GM06990 (cell line): ENCODE measurements at places on chromosomes 4 and X.

GRCh38 chr4:24032371-24032989 is 142.6 kb upstream of the PPARGC1A start:
- DNase-seq, result no peak

- no peak for DNase-seq
Measured at GRCh38 chrX:22520128-22520828, 247.6 kb downstream of the CBLL2 start.

DNA sequence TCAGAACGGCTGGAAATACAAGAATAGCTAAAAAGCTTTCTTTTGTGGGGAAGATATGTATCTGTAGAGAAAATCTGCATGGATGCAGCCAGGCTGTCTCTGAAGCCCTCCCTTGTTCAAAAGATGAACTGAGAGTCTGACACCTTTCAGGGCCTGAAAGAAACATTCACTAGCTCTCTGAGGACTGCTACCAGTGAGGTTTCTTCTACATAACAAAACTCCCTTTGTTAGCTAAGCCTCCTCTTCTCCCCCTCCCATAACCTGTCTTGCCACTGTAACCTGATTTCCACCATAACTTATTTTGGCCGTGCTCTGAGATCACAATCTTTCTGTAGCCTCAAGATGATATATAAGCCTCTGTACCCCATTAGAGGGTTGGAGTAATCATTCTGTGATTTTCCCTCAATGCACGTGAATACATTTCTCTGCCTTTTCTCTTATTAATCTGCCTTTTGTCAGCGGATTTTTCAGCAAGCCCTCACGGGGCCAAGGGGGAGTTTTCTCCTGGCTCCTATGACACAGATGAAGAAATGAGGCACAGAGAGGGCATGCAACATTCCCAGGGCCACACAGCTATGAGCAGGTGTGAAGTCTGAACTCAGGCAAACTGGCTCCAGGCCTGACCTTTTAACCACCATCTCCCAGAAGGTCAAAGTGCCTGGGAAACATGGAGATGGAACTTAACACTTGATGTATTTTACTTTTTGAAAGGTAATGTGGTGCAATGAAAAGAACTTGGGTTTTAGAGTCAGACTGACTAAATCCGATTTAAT is 161.6 kb upstream of the PRDX4 start:
- no peak for DNase-seq

DNA sequence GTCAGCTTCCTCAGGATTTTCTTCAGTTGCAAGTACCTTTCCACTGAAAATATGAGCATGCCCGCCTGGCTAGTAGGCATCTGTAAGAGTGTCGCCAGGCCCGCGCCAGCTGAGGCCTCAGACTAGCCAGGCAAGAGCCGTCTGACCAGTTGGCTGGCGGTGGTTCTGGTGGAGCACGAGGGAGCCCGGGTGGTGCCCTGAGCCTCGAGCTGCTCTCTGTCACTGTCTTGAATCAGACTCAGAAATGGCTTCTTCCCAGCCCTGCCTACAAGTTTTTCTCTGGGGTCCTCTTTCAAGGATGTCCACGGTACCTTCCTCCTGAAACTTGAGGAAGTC is 11.9 kb downstream of the GRPEL1 start:
- DNase-seq, result no peak

GRCh38 chr4:106854569-106855351 is 181.4 kb downstream of the DKK2 start:
- no peak for DNase-seq

DNA sequence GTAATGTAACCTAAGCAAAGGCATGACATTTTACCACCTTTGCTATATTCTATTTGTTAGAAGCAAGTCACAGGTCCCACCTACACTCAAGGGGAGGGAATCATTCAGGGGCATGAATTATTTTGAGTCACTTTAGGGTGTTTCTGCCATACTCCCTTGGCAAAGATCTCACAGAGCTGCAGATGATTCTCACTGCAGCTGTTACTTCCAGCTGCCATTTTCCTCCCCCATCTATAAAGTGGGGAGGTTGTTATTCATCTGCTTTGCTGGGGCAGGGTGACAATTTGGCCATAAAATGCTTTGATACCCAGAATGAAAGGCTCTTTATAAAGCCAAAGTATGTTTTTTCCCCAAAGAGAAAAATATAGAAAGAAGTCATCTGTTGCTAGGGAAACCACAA is 136.5 kb upstream of the SMIM31 start:
- no peak for DNase-seq

DNA sequence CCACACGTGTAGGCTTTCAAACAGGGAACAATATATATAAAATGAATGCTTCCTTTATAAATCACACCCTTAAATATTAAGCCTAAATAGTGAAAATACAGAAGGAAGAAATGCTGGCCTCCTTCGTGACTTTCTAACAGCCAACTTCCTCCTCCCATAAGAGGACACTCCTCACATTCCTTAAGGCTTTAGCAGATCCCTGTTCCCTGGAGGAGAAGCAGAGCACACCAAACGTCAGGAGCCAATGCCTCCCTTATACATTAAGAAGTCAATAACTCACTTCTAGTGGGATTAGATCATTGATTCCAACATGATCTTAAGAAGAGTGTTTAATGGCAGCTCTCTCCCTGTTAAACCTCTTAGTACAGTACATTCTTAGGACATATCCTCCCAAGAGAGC is 108.4 kb upstream of the FAM241A start:
- DNase-seq, result no peak

- no peak for DNase-seq
Measured at GRCh38 chrX:71579136-71579989, 1.1 kb downstream of the GCNA start.

GRCh38 chr4:139920486-139921002 is 233.4 kb downstream of the MAML3 start:
- DNase-seq, result no peak

GRCh38 chr4:157655096-157655809 is 434.7 kb downstream of the GRIA2 start:
- no peak for DNase-seq

GRCh38 chr4:47031751-47032404 is 511 bp downstream of the GABRB1 start:
- DNase-seq, result peak; percentile 29

- no peak for DNase-seq
Measured at GRCh38 chr4:152684007-152684406, 4.2 kb upstream of the TMEM154 start.

- DNase-seq, result no peak
Measured at GRCh38 chrX:150408007-150408406, 44.9 kb downstream of the MAMLD1 start.

DNA sequence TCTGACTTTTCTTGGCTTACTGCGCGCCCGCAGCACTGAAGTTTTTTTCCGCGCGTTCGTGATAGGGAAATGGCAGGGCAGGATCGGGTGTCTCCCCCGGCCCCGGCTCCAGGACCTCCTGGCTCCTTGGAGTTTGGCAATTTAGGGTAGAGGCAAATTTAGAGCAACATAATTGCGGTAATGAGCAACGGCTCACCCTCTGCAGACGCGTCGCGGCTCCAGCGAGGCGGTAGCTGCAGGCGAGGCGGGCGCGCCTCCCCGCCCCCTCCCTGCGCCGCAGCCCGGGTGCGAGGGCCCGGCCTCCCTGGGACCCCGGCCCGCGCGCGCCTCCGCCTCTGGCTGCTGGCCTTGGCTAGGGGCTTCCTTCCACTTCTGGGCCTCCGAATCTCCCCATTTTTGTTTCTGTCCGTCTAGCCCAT is 6.2 kb downstream of the MSX1 start:
- DNase-seq, result no peak
